ENCODE measurements at places on chromosomes 5 and 9.
A peak's percentile ranks its signal among the peaks of the same experiment; 100 is the strongest.

- no peak for DNase-seq
Observed at GRCh38 chr9:94800424-94801117, 74.1 kb downstream of the AOPEP start.

DNA sequence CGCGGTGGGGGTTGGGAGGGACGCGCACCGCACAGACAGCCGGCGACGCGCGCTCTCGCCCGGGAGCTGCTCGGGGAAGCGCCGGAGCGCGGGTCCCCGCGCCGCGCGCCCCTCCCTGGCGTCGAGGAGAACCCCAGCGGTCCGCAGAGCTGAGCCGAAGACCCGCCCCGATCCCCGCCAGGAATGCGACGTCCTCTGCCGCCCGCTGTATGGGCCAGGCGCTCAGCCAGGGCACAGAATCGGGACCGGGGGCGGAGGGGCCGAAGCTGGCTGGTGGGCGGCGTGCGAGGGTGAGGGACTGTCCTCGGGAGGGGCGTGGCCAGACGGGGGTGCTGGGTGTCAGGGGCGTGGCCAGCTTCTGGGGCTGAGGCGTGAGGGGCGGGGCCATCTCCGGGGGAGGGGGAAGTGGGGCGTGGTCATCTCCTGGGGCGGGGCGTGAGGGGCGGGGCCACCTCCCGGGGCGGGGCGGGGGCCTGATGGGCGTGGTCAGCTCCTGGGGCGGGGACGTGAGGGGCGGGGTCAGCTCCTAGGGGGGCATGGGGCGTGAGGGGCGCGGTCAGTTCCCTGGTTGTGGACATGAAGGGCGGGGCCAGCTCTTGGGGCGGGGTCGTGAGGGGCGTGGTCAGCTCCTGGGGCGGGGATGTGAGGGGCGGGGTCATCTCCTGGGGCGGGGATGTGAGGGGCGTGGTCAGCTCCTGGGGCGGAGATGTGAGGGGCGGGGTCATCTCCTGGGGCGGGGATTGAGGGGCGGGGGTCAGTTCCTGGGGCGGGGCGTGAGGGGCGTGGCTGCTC, 965 bp downstream of the PTGDS start:
- peak; percentile 88 for DNase-seq

GRCh38 chr9:109739760-109740159, 40.2 kb upstream of the PALM2AKAP2 start:
- DNase-seq: no peak

- DNase-seq: no peak
Observed at GRCh38 chr9:113943112-113944009, 67.3 kb downstream of the ZNF618 start.

DNA sequence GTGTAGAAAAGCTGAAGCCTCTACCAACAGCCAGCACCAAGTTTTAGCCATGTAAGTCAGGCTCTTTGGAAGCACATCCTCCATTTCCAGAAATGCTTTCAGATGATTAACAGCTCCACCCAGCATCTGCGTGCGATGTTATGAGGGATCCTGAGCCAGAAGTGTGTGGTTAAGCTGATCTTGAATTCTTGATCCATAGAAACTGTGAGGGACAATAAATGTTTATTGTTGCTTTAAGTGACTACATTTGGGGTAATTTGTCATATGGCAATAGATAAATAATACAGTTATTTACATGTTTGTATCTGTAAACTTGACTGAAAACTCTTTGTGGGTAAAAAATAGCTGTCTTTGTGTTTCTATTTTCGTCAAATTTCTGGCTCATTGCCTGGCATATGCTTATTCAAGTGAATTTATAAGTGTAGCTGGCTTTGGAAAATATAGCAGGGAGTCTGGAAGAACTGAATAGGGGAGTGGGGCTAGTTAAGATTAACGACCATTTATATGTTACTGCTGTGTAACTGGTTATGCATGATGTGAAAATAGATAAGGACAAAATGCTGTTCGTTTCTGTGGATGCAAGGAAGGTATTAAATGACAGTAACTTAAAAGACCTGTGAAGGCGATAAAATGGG, 234.1 kb downstream of the LRRC70 start:
- DNase-seq: no peak

GRCh38 chr9:136132512-136133050, 13.9 kb upstream of the TMEM250 start:
- DNase-seq: no peak
